ENCODE measurements at places on chromosomes 2 and 18.

DNA sequence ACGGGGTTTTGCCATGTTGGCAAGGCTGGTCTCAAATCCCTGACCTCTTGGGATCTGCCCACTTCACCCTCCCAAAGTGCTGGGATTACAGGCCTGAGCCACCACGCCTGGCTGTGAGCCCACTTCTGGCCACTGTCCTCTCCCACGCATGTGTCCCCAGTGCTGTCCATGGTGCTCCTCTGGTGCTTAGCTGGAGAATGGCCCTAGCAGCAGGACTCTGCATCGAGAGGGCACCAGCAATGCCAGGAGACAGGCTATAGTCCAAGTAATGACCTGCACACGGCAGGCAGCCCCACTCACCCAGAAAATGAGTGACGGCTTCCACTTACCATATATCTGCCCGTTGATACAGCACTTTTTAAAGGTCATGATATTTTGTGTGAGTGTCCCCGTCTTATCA lies 66.3 kb upstream of the NARS1 start:
- DNase-seq = no peak

GRCh38 chr2:203959672-203960071 lies 23.1 kb downstream of the ICOS start:
- DNase-seq = no peak

- DNase-seq = no peak
These were observed 352.4 kb downstream of the XIRP2 start for GRCh38 chr2:167240671-167241070.

- DNase-seq = no peak
These were observed 204.1 kb downstream of the FAM210A start for GRCh38 chr18:13522256-13522655.

GRCh38 chr18:77065221-77065981 lies 67.2 kb downstream of the MBP start:
- peak; percentile 81 for DNase-seq

DNA sequence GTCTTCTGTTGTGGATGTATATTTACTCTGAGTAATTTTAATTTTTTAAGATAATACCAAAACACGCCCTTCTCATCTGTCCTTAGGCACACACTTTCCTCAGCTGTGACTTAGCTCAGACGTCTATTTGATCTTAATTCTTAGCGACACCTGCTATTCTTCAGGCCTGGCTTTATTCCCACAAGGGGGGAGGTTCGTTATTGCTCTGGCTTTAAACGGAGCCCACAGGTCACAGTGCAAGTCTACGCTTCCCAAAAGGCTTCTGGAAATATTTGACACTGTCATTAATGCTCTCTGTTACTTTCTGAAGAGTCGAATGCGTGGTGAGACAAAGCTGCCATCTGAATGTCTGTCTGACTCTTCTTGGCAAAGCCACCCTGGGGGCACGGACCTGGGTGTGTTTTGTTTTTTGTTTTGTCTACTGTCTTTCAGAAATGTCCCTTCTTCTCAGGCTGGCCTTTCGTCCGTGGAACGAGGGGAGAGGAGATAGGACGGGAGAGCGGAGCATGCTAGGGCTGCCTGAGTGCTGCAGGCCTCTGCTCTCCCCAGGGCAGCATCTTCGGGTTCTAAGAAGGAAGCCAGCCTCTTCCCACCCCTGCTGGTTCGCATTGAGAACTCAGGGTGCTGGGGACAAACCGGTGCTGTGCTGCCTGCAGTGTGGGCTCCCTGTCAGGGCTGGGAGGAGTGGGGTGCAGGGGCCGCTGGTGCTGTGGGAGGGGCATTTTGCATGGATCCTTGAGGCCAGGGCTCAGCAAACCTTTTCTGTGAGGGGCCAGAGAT lies 61.9 kb downstream of the ASAP2 start:
- DNase-seq = no peak
